Muscle of leg (tissue), 16 donors: ENCODE measurements at places on chromosomes 12 and 14. TPM values are rescaled to one million over a fixed set of nuclear protein-coding genes. Genes with fewer than 3 reads are reported as not detected.

DNA sequence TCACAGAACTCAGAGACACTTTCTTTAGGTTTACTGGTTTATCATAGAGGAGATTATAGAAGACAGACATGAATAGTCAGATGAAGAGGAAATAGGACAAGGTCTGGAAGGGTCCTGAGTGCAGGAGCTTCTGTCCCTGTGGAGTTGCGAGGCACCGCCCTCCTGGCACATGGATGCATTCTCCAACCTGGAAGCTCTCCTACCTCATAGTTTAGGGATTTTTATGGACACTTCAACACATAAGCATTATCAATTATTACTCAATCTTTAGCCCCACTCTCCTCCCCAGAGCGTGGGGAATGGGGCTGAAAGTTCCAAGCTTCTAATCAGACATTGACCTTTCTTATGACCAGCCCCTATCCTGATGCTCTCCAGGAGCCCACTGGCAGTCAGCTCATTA is 12.6 kb upstream of the KRT7 start:
- no peak overlapping the region for H3K4me3 ChIP-seq
- no peaks in the 10 kb centered on the region for H3K36me3 ChIP-seq
- H3K27ac ChIP-seq, result no peak overlapping the region
- DNase-seq, result no peak
- peaks cover 3% of the 10 kb centered on the region for H3K4me1 ChIP-seq

Gene SLC2A3
- 47.3 TPM for total RNA-seq

GRCh38 chr14:21440859-21441258 is 15.1 kb downstream of the CHD8 start:
- H3K4me1 ChIP-seq, result peaks cover 9% of the 10 kb centered on the region
- DNase-seq, result no peak
- no peak overlapping the region for H3K4me3 ChIP-seq
- no peaks in the 10 kb centered on the region for H3K36me3 ChIP-seq

GRCh38 chr12:105275997-105276733 is 40.2 kb upstream of the APPL2 start:
- H3K4me3 ChIP-seq, result no peak overlapping the region
- no peak overlapping the region for H3K27ac ChIP-seq
- H3K27me3 ChIP-seq, result no peaks in the 10 kb centered on the region
- H3K36me3 ChIP-seq, result no peaks in the 10 kb centered on the region
- no peak for DNase-seq
- H3K4me1 ChIP-seq, result no peaks in the 10 kb centered on the region

DNA sequence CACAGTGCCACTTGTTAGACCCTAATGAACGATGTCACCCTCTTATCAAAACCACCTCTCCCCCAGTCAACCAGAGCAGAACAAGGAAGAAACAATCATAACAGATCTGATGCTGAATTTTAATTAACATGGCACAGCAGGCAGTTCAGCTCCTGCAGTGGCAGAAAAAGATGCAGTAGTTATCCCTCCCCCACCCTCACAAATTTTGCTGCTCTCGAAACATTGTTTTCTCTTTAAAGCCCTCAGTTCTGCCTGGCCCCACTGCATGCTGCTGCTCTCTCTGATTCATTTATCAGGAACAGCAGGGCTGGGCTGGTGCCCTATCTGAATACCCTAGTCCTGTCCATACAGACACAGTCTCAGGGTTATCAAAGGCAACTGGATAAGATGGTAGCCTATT is 12.2 kb downstream of the CCDC175 start:
- no peaks in the 10 kb centered on the region for H3K4me1 ChIP-seq
- DNase-seq, result no peak
- no peaks in the 10 kb centered on the region for H3K36me3 ChIP-seq
- no peak overlapping the region for H3K4me3 ChIP-seq

- no peak for DNase-seq
- H3K36me3 ChIP-seq, result peaks cover 46% of the 10 kb centered on the region
- no peak overlapping the region for H3K4me3 ChIP-seq
- no peak overlapping the region for H3K27ac ChIP-seq
- H3K27me3 ChIP-seq, result no peaks in the 10 kb centered on the region
Observed at GRCh38 chr14:101017209-101017608, 113.7 kb upstream of the RTL1 start.

DNA sequence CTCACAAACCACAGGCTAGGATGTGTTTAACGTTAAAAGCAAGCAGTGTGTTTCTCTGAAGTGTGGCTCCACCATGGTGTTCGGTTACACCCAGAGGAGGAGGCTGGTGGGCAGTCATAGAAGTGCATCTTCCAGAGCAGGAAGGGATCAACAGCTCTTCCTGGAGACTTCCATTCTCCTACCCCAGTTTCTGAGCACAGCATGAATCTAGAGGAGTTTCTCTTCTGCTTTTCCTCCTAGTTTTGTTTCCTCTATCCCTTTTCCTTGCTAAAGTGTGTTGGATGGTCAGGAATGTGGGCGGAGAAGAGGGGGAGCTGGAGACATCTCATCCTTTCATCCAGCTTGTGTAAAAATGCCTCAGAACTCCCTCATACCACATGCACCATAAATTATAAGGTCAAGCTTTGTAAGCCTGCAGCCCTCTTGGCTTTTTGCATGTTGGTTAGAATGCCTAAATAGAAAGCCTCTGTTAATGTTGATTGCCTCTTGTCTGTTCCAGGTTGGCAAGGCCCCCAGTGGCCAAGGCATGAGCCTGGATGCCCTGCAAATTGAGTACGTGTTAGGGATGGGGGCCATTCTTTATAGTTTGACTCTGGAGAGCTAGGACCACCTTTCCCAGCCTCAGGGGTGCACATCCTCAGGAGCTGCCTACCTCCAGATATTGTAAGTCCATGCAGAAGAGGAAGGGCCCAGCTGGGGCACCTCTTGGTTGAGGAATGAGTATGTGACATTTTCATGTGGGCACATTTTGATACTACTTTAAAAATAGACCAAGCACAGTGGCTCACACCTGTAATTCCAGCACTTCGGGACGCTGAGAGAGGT is 4.0 kb upstream of the CKAP4 start:
- no peaks in the 10 kb centered on the region for H3K27me3 ChIP-seq

GRCh38 chr14:90109858-90110257 is 48.1 kb downstream of the KCNK13 start:
- no peak overlapping the region for H3K27ac ChIP-seq
- no peak for DNase-seq
- peaks cover 4% of the 10 kb centered on the region for H3K27me3 ChIP-seq
- H3K4me3 ChIP-seq, result no peak overlapping the region

Gene FOXN4
- total RNA-seq, result 0.04 TPM

DNA sequence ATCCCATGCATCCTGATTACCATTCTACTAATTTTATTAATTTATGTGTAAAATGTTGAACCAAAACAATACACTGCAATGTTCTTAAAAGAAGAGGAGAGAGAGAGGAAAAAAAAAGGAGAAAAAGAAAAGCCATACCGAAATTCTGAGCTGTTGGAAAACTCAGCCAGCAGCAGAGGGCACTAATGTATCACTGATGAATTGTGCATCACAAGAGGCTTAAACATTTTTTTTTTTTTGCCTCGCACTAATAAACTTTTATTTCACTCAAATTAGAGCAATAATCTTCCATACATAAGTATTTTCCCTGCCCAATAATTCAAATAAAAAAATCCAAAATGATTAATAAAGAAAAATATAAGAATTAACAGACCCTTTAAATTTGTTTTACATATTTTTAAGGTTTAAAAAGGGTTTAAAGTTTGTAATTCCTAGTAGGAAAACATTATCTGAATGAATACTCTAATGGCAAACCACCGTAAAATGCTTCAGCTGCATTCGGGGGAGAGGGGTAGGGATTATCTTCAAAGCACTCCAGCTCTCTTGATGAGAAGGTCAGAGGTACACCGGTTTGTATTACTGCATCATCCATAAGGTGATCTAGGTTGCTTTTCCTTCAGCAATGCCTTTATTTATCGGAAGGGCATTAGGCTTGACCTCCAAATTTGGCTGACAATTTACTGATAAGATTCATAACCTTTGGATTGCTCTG is 41.9 kb downstream of the ATP23 start:
- no peak overlapping the region for H3K27ac ChIP-seq
- DNase-seq, result peak; percentile 80
- H3K4me1 ChIP-seq, result peaks cover 2% of the 10 kb centered on the region
- no peaks in the 10 kb centered on the region for H3K36me3 ChIP-seq
- no peak overlapping the region for H3K4me3 ChIP-seq
- no peaks in the 10 kb centered on the region for H3K27me3 ChIP-seq

Gene TRPV4
- 0.13 TPM for total RNA-seq

DNA sequence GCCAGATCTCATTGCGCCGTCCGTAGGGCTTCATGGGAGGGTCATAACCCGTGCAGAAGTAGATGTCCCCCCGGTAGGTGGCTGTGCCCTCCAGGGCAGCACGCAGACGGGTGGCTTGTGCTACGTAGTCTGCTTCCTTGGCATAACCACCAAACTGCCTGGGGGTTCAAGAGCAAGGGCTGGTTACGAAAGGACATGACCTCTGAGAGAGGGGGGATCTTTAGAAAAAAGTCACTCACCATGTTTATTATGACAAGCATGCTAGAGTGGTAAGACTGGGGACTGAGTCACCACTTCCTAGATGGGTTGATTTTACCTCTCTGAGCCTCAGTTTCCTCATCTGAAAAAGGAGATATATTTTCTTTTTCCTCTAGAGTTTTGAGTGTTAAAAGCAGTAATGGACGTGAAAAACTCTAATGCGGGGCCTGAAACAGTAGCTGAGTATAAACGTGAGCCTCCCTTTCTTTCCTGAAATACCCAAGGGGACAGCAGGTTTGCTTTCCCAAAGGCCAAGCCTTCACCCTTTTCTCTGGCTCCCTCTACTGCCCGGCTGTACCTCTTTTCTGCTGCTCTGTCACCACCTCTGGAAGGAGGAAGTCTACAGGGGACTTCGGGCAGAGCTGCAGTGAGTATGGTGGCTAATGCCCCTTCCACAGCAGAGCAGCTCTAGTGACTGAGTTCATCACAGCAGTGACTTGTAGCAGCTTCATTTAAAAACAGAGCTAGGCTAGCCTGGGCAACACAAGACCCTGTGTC is 23.5 kb upstream of the GPRC5D start:
- DNase-seq, result peak; percentile 28
- H3K4me3 ChIP-seq, result no peak overlapping the region
- H3K36me3 ChIP-seq, result peaks cover 38% of the 10 kb centered on the region
- H3K27me3 ChIP-seq, result no peaks in the 10 kb centered on the region
- H3K27ac ChIP-seq, result peak overlapping the region; percentile 37

GRCh38 chr12:50282721-50283228 is 545 bp downstream of the LIMA1 start:
- H3K4me1 ChIP-seq, result peaks cover 12% of the 10 kb centered on the region
- peak; percentile 64 for DNase-seq
- no peaks in the 10 kb centered on the region for H3K27me3 ChIP-seq

Gene RILPL1
- 26.2 TPM for total RNA-seq

GRCh38 chr14:73245480-73246325 is 8.4 kb downstream of the PAPLN start:
- no peaks in the 10 kb centered on the region for H3K36me3 ChIP-seq
- DNase-seq, result peak; percentile 51
- H3K4me1 ChIP-seq, result peaks cover 5% of the 10 kb centered on the region

Gene CFAP251
- total RNA-seq, result 1.7 TPM

DNA sequence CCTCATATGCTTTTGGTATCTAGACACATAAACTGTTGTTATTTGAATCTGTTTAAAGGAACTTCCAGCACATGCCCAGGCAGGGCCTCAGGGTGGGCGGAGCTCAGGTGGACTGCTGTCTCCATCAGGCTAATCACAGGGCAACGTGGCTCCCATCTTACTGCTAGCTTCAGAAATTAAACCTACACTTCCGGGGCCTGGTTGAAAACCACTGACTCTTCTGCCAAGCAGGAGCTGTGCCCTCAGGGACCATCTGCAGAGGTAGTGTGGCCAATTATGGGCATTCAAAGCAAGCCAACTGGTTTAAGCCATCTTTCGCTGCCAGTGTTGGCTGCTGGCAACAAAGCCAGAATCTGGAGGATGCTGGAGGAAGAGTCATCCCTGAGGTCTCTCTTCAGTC is 97.5 kb downstream of the TMX1 start:
- no peak overlapping the region for H3K27ac ChIP-seq
- H3K27me3 ChIP-seq, result no peaks in the 10 kb centered on the region
- no peaks in the 10 kb centered on the region for H3K36me3 ChIP-seq

- no peak for DNase-seq
- no peaks in the 10 kb centered on the region for H3K27me3 ChIP-seq
- H3K4me1 ChIP-seq, result no peaks in the 10 kb centered on the region
- no peak overlapping the region for H3K27ac ChIP-seq
- H3K36me3 ChIP-seq, result no peaks in the 10 kb centered on the region
Observed at GRCh38 chr12:122452701-122453285, 30.3 kb upstream of the CLIP1 start.

- H3K4me1 ChIP-seq, result peaks cover 12% of the 10 kb centered on the region
- no peaks in the 10 kb centered on the region for H3K27me3 ChIP-seq
- DNase-seq, result no peak
- no peak overlapping the region for H3K4me3 ChIP-seq
Observed at GRCh38 chr12:45260104-45260815, 44.4 kb downstream of the ANO6 start.

GRCh38 chr14:75223664-75224154 is 47.3 kb upstream of the TMED10 start:
- no peaks in the 10 kb centered on the region for H3K27me3 ChIP-seq
- no peaks in the 10 kb centered on the region for H3K36me3 ChIP-seq
- H3K4me3 ChIP-seq, result no peak overlapping the region
- peaks cover 7% of the 10 kb centered on the region for H3K4me1 ChIP-seq
- H3K27ac ChIP-seq, result no peak overlapping the region
- DNase-seq, result peak; percentile 78

GRCh38 chr12:71941174-71941573 is 2.5 kb downstream of the TPH2 start:
- no peaks in the 10 kb centered on the region for H3K36me3 ChIP-seq
- H3K4me1 ChIP-seq, result no peaks in the 10 kb centered on the region
- no peak for DNase-seq

GRCh38 chr14:99699861-99700260 is 15.8 kb downstream of the CYP46A1 start:
- no peaks in the 10 kb centered on the region for H3K27me3 ChIP-seq
- no peak for DNase-seq
- H3K4me3 ChIP-seq, result no peak overlapping the region

DNA sequence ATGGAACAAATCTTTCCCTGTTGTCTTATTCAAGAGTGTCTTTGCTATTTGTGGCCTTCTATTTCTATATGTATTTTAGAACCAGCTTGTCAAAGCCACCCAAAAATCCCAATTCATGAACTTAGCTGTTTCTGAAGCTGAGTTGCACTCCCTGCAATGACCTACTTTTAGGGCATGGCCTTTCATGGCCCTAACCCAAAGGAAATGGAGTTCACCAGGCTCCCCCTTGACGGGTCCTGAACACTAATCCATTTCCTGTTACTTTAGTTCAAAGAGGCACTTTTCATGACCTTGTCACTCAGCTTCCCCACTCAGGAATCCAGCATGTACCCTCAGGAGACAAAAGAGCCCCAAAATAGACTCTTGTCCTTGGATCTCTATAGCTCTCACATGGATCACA is 7.6 kb downstream of the TMED8 start:
- H3K4me3 ChIP-seq, result no peak overlapping the region
- no peaks in the 10 kb centered on the region for H3K4me1 ChIP-seq
- H3K36me3 ChIP-seq, result no peaks in the 10 kb centered on the region
- no peaks in the 10 kb centered on the region for H3K27me3 ChIP-seq

DNA sequence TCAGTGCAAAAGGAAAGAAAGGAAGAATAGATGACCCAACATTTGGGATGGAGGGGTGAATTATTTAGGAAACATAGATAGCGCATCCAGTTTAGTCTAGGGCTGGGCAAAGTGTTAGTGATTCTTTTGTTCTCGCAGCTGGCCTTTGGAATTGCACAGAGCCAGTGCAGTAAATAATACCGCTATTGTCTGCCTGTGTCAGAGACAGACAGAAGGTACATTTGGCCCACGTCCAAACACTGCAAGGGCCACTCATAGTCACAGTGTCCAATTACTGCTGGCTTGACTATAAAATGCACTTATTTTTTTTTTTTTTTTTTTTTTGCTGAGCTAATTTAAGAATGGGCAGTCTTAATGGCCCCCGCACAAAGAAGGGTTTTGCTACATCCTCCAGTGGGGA is 638.6 kb downstream of the BCL11B start:
- peaks cover 4% of the 10 kb centered on the region for H3K4me1 ChIP-seq
- no peaks in the 10 kb centered on the region for H3K27me3 ChIP-seq
- no peak overlapping the region for H3K4me3 ChIP-seq
- H3K36me3 ChIP-seq, result no peaks in the 10 kb centered on the region
- H3K27ac ChIP-seq, result no peak overlapping the region
- DNase-seq, result peak; percentile 64
